Motor neuron (in vitro differentiated cells): ENCODE measurements at places on chromosomes 1 and 21. TPM values are rescaled to one million over a fixed set of nuclear protein-coding genes. Genes with fewer than 3 reads are reported as not detected.

GRCh38 chr1:38201431-38201830, 154.8 kb upstream of the POU3F1 start:
- no peak for ATAC-seq

The ITPKB gene
- 4.3 and 4.7 TPM in 2 replicates for total RNA-seq

The PTPRC gene
- total RNA-seq, result 0.97 and 1.3 TPM in 2 replicates

The CHI3L1 gene
- total RNA-seq, result 0.38 TPM in 1 of 2 replicates, not detected in the other

The PADI2 gene
- 1.3 and 1.4 TPM in 2 replicates for total RNA-seq

The CASQ1 gene
- 0.49 TPM in 2 replicates for total RNA-seq

DNA sequence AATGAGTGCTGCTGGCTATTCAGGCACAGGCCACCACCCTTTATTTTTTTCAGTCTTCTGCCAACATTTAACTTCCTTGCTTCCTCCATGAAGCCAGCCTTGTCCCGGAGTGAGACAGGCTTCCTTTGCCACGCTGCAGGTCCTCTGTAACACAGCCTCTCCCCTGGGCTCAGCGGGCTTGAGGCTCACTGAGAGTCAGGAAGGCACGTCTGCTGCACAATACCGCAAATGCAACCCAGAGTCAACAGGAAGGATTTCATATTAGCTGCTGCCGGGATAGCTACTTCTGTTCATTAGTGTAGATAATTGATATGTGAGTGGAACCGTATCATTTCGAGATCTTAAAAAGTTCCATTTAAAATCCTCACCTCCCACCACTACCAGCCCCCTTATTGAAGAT, 22.5 kb downstream of the MYOG start:
- ATAC-seq, result no peak

- ATAC-seq, result no peak
Measured at GRCh38 chr21:36465478-36465877, 14.4 kb downstream of the CLDN14 start.

DNA sequence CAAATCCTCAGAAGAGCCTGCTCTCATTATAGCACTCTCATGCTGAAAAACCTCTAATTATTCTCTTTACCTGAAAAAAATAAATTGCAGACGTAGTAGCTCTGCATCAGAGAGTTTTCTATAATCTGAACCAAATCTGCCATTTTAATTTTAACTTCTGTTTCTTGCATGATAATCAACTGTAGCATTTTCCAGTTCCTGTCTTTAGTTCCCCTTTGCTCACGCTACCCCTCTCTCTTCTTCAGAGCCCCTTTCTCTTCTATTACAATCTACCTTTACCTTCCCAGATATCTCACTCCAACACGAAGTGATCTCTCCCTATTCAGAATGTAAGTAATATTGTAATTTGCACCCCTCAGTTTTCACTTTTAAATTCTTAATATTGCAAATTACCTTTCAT, 31.4 kb downstream of the FMO1 start:
- ATAC-seq, result no peak

- no peak for ATAC-seq
Measured at GRCh38 chr1:29777522-29777921, 541.2 kb downstream of the PTPRU start.

- ATAC-seq, result no peak
Measured at GRCh38 chr1:220631238-220631815, 58.8 kb upstream of the C1orf115 start.

DNA sequence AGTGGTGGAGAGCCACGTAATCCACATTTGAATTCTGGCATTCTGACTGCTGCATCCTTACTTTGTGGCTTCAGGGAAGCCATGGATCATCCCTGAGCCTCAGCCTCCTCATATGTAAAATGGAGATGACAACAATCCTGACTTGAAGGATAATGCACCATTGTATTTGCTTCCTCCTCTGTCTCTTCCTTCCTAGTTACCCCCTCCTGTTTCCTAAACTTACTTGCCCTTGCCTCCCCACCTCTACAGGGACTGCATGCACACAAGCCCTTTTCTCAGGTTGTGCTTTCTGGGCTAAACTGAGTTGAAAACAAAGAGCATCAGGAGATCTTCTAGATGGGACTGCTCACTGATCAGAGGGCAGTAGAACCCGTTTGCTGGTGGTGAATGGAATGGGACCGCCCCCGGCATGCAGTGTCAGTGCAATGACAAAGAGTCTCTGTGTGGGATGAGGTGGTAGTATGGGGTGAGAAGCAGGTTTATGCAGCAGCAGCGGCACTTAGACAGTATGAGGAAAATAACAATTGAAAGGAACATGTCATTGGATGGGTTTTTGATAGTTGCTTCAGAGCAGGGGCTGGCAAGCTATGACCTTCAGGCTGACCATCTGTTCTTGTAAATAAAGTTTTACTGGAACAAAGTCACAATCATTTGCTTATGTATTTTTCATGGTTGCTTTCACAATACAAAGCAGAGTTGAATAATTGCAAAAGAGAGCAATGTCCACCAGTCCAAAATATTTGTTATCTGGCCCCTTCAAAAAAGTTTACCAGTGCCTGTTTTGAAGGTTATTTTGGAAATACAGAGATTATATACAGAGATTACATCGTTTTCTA, 6.1 kb upstream of the ADAMTS1 start:
- ATAC-seq, result no peak

GRCh38 chr1:5796028-5796427, 196.2 kb downstream of the NPHP4 start:
- ATAC-seq, result no peak
